SJSA1 (cell line): ENCODE measurements at places on chromosomes 11 and 22.

- DNase-seq: no peak
Observed at GRCh38 chr11:10629411-10630002, 61.0 kb upstream of the LYVE1 start.

DNA sequence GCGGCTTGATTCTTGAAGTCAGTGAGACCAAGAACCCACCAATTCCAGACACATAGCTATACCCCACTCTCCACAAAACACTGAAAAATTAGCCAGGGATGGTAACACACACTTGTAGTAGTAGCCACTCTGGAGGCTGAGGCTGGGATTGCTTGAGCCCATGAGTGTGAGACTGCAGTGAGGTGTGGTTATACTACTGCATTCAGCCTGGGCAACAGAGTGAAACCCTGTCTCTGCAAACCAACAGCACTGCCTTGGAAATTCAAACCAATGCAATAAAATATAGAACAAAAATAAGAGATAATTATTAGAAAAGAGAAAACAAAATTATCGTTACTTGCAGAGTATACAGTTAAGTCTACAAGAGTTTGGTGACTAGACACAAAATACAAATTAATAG is 20.2 kb upstream of the PRDM10 start:
- no peak for DNase-seq

GRCh38 chr22:42624551-42625106 is 9.9 kb upstream of the POLDIP3 start:
- no peak for DNase-seq

DNA sequence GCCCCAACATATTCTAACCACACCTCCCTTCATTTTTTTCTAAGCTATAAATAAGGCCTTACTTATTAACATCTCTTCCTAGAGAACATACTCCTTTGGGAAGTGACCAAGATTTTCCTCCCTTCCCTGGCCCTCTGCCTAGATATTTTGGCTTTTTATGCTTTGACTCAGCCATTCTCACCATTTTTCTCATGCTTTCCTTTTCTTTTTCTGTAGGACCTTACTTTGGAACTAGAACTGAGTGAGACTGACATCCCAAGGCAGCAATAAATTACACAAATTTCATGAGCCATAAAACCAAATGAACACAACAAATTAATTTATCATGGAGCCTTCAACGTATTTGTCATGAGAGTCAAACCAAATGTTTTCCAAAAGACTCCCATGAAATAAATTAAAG is 142.7 kb upstream of the CTSC start:
- peak; percentile 61 for DNase-seq

GRCh38 chr11:30653606-30654005 is 67.5 kb upstream of the MPPED2 start:
- no peak for DNase-seq

DNA sequence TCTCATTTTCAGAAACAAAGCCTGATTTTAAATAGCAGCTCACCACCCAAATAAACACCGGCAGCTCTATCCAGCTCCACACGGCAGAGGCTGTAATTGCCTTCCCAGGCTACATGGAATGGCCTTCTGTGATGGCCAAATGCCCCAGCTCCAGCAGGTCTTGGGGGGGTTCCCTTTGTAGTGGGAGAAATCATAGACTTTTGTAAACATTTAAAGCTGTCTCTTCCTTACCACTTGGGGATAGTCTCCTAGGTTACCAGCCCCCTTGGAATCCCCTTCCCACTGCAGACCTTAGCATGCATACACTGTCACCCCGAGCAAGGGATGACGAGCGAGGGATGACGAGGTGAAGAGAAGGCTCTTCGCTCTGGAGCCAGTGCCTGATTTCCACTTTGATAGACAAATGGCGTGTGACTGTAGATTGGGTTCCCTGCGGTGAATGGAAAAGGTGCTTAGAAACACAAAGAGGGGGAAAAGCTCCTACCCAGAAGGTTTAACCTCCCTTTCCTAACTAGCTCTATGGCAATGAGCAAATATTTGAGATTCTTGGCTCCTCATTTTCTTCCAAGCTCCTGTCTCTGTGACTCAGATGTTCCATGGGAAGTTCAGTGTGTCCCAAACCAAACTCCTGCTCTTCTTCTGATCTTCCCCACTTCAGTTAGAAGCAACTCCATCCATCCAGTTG is 108.0 kb upstream of the CADM1 start:
- DNase-seq: no peak

DNA sequence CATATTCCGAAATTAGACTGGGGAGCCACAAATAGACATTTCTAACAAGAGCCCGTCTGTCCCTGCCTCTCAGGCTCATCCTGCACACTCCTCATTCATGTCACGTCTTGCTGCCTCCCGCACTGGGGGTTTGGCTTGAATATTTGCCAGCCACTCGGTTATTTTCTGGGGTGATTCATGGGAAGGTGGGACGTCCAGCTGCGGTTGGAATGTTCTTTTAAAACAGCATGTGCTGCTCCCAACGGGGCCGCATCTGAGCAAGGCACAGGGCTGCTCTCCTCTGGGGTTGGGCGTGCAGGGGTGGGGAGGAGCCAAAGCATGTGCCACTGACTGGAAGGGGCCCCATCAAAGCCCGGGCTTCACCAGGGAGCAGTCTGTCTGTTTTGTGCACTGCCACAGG is 25.9 kb upstream of the SLC5A4 start:
- no peak for DNase-seq

- no peak for DNase-seq
Observed at GRCh38 chr11:17897495-17897894, 115.4 kb downstream of the SERGEF start.

- peak; percentile 2 for DNase-seq
Observed at GRCh38 chr11:99739464-99740089, 718.8 kb downstream of the CNTN5 start.

- DNase-seq: no peak
Observed at GRCh38 chr11:34309965-34310364, 47.8 kb downstream of the ABTB2 start.

GRCh38 chr11:119432484-119433357 is 9.7 kb upstream of the THY1 start:
- DNase-seq: peak; percentile 77

GRCh38 chr11:120484722-120485121 is 26.8 kb upstream of the GRIK4 start:
- DNase-seq: no peak

- DNase-seq: no peak
Observed at GRCh38 chr11:35787626-35788025, 125.1 kb downstream of the TRIM44 start.

DNA sequence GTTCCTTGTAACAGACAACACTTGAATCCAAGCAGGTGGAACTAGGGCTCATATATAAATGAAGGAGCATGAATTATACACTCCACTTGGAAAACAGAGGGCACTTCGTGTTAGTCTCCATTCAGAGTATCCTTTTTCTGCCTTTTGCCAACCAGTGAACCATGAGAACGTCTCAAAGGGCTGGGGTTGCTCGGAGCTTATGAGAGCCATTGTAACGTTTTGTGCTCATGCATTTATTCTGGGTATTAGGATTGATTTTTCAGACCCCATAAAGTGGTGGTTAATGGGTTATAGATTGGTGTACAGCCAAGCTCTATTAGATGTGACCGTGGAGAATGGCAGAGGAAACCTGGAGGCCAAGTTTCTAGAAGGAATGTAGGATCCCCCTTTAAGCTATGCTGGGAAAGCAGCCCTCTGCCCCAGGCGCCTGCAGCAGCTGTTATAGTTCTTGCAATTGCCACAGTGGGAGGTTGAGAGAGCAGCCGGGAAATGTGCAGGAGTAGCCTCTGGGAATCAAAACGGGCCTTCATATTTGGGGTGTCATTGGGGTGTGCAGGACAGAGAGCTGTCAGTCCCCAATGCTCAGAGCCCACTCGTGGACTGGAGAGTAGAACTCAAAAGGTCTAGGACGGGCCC is 54.6 kb upstream of the ASPHD2 start:
- no peak for DNase-seq

- DNase-seq: no peak
Observed at GRCh38 chr22:24976442-24977218, 24.1 kb downstream of the KIAA1671 start.

- no peak for DNase-seq
Observed at GRCh38 chr22:36763576-36763975, 12.3 kb downstream of the IFT27 start.

- peak; percentile 6 for DNase-seq
Observed at GRCh38 chr11:95702526-95702925, 87.1 kb downstream of the FAM76B start.

DNA sequence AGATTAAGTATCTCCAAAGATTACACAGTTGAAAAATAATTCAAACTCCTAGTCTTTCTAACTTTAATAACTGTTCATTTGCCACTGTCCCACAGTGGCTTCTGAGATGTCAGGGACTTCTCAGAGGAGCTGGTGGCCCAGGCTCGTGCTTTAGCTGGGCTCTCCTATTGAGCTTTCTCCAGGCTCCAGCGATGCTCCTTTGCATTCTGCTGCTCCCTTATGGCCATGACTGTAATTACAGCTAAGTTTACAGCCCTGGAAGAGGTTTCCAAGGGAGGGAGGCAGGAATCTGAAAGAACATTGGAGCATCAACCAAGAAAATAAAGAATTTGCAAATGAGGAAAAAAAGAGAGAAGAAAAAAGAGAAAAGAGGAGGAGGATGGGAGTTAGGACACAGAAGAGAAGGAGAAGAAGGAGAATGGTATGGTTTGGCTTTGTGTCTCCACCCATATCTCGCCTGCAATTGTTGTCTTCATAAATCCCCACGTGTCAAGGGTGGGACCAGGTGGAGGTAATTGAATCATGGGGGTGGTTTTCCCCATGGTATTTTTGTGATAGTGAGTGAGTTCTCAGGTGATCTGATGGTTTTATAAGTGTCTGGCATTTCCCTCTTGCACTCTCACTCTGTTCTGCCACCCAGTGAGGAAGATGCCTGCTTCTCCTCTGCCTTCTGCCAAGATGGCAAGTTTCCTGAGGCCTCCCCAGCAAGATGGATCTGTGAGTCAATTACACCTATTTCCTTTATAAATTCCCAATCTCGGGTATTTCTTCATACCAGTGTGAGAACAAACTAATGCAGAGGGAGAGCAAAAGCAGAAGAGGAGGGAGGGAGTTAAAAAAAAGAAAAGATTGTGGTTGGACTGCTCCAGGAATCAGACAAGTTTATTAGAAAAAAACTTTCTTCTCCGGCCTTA is 857.0 kb downstream of the KCNA4 start:
- peak; percentile 74 for DNase-seq

GRCh38 chr22:46280063-46280817 is 12.4 kb downstream of the TTC38 start:
- DNase-seq: no peak

- no peak for DNase-seq
Observed at GRCh38 chr11:61637277-61637676, 42.9 kb upstream of the DAGLA start.

- DNase-seq: no peak
Observed at GRCh38 chr11:108672786-108673185, 7.9 kb downstream of the DDX10 start.

- no peak for DNase-seq
Observed at GRCh38 chr11:93604008-93604660, 57.3 kb upstream of the CEP295 start.

DNA sequence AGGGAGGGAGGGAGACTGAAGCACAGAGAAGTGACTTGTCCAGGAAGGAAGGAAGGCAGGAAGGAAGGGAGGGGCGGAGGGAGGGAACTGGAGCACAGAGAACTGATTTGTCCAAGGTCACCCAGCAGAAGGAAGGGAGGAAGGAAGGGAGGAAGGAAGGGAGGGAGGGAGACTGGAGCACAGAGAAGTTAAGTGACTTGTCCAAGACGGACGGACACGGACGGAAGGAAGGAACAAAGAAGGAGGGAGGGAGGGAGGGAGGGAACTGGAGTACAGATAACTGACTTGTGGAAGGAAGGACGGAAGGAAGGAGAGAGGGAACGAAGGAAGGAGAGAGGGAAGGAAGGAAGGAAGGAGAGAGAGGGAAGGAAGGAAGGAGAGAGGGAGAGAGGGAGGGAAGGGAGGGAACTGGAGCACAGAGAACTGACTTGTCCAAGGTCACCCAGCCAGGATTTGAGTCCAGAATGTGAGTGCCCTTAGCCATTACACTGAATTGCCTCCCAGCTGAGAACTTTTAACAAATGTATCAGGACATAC is 1.5 kb downstream of the SLC35F2 start:
- DNase-seq: no peak

GRCh38 chr11:73295241-73295995 is 12.7 kb upstream of the ARHGEF17 start:
- DNase-seq: peak; percentile 68

DNA sequence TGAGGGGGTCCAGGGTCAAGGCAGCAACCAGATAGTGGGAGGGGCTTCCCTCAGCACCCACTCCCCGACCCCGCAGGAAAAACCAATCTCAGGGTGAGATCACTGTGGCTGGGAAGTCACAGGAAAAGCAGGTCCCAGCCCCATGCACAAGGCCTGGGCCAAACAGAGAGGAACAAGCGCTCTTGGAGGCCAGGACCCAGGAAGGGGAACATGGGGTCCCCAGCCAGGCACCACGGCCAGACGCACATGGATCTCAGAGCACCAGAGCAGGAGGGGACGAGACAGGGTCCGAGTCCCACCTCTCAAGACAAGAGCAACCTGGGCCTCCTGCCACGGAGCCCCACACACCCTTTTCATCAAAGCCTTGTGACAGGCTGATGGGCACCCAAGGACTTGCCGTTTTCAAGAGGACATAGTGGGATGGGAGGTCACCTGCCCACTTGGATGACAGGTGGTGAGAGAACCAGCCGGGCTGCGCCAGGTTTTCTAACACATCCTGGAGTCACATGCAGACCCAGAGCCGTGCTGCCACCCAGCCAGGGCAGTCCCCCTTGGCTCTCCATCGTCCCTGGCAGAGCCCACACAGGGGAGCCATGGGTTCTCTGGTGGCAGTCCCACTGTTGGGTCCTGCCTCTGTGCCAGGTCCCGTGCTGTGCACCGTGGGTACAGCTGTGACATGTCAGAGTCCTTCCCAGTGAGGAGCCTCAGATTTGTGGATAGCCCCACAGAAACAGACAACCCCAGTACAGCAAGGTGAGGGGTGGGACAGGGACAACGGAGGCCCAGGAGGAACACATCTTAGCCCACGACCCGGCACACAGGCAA is 13.2 kb downstream of the POLR3H start:
- no peak for DNase-seq

- peak; percentile 88 for DNase-seq
Observed at GRCh38 chr11:36354221-36355003, 58.3 kb downstream of the PRR5L start.

- DNase-seq: no peak
Observed at GRCh38 chr11:2413742-2414579, 13.4 kb downstream of the TSSC4 start.
